ENCODE measurements at places on chromosomes 4 and X. TPM values are rescaled to one million over a fixed set of nuclear protein-coding genes. Genes with fewer than 3 reads are reported as not detected.

LEF1 gene
- not detected for total RNA-seq

GAGE1 gene
- not detected for total RNA-seq

OPN1MW gene
- not detected for total RNA-seq

CCDC158 gene
- 0.24 TPM for total RNA-seq

MPC1L gene
- not detected for total RNA-seq

PHOX2B gene
- not detected for total RNA-seq

CLCN3 gene
- 46.3 TPM for total RNA-seq

GUCY1B1 gene
- 1.4 TPM for total RNA-seq

H2BW2 gene
- total RNA-seq = not detected

IL2RG gene
- total RNA-seq = not detected

OSTC gene
- 174 TPM for total RNA-seq

CENPE gene
- 0.43 TPM for total RNA-seq

FAM47A gene
- total RNA-seq = not detected

PDCL2 gene
- 0.24 TPM for total RNA-seq

HADH gene
- 15.6 TPM for total RNA-seq

TLR1 gene
- 3.6 TPM for total RNA-seq

RASSF6 gene
- 3.9 TPM for total RNA-seq

FAM184B gene
- not detected for total RNA-seq

SPANXA2 gene
- not detected for total RNA-seq
